ENCODE measurements at places on chromosomes 11 and 22.

DNA sequence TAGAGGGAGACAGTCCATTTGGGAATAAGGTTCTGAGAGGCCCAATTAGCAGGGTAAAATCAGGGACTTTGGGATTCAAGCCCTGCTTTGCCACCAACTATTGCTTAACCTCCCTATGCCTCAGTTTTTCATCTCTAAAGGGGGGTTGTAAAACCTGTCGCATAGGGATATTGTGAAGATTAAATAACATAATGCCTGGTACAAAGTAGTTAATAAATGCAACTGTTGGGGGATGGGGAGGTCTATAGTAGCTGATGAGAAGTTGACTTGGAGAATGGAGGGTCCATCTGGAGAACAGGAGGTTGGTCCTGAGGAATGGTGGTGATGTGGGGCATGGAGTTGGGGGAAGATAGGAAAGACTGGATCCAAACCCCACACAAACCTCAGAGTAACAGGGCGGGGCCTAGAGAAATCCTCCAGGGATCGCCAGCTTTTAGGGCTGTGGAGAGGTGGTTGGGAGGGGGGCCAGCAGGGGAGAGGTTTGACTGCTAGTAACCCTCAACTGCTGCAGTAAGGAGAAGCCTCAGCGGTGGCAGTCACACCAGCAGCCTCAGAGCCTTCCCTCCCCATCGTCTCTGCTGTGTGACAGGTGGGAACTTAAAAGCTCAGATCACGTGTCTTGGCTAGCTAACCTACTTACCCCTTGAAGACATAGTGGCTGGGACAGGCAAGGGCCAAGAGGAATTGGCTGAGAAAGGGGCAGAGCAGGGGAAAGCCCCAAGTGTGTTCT is 1.1 kb upstream of the ABCG4 start:
- DNase-seq: no peak

DNA sequence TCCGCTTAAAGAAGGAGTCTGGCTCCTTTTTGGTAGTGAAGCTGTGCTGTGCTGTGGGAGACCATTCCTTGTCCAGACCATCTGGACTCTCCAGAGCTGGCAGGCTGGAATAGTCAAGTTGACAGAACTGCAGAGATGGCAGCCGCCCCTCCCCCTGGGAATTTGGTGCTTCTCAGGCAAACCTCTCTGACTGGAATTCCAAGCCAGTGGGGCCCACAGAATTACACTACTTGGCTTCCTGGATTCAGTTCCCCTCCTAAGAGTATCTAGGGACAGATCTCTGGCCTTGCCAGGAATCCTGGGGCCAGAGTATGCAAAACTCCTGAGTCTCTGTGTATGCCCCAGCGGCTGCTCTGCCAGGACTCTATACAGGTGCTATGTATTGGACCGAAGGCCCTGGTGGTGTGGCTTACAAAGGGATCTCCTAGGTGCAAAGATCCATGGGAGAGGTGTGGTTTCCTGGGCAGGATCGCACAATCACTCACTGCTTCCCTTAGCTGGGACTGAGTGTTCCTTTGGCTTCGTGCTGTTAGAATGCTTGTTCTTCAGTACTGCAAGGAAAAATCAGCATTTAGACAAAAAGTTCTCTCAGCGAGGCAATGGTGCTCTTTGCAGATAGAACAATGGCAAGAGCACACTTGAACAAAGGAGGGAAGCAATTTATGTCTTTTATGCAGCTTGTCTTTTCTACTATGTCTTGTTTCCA is 86.8 kb downstream of the PRMT3 start:
- DNase-seq: peak; percentile 3

- no peak for DNase-seq
Measured at GRCh38 chr11:75476739-75477613, 44.0 kb upstream of the KLHL35 start.

- DNase-seq: no peak
Measured at GRCh38 chr11:72088076-72088808, 7.6 kb downstream of the LRRC51 start.

GRCh38 chr22:41481131-41481830 is 12.4 kb downstream of the ACO2 start:
- no peak for DNase-seq

DNA sequence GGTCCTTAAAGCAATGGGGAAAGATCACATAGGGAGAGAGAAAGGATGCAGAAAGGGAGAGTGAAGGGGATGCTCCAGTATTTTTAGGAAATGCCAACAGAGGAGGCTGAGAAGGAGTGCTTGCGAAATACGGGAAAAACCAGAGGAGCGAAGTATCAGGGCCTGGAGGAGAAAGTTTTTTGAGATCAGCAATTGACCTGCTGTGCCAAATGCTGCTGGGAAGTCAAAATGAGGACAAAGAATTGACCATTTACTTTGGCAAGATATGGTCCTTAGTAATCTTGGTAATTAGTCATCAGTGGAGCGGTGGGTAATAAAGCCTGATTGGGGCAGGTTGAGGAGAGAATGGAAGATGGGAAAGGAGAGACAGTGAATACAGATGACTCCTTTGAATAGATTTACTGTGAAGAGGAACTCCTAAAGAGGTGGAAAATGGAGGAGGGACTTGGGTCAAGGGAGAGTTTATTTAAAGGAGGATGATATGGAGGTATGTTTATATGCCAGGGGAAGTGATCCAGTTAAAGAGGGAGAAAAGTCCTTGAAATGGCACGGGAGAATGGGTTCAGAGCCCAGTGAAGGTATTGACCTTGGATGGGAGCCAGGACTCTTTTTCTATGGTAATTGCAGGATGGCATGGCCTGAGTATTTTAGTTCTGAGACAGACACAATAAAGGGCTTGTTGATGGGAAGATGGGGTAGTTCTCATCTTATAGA is 111.5 kb downstream of the PKNOX2 start:
- no peak for DNase-seq

DNA sequence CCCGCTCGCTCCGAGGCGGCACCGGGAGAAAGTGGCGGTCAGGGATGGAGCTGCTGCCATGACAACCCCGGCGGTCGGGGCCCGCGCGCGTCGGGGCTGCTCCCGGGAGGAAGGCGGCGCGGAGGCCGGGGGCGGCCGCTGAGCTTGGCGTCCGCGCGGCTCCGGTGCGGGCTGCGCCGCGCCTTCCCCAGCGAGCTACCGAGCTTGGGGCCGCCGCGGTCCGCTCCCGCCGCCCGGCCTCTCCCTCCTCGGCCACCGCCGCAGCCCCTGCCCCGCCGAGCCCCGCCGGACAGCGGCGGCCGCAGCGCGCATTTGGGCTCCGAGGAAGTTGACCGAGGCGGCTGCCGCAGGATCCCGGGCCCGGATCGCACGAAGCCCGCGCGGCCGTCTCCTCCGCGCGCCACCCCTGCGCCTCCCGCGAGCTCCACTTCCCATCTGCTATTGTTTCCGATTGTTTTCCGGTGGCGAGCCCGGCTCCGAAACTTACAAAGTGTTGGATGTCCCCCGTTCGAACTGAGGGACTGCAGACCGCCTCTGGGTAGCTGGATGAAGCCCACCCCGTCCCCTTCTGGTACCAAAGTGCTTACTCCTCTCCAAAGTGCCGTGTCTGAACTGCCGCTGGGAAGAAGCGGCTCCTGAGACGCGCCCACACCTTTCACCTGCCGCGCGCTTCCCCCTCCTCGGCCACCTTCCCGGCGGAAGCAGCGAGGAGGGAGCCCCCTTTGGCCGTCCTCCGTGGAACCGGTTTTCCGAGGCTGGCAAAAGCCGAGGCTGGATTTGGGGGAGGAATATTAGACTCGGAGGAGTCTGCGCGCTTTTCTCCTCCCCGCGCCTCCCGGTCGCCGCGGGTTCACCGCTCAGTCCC is 540.3 kb downstream of the NTM start:
- DNase-seq: no peak

- DNase-seq: no peak
Measured at GRCh38 chr11:62153087-62153395, 29.2 kb downstream of the INCENP start.

DNA sequence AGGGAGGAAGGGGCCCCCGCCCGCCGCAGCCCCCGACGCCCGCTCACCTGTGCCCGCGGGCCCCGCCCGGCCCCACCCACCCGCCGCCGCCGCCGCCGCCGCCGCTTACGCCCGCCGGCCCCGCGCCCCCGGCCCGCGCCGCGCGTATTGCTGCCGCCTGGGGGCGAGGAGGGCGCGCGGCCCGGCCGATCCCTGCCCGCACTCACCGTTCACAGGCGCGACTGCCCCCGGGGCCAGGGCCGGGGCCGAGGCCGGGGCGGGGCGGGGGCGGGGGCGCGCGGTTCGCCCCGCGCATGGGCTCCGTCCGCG is 212 bp downstream of the HRAS start:
- no peak for DNase-seq

GRCh38 chr22:31933816-31934482 is 10.4 kb upstream of the YWHAH start:
- no peak for DNase-seq

GRCh38 chr11:72091292-72091691 is 10.6 kb downstream of the LRRC51 start:
- DNase-seq: peak; percentile 41

DNA sequence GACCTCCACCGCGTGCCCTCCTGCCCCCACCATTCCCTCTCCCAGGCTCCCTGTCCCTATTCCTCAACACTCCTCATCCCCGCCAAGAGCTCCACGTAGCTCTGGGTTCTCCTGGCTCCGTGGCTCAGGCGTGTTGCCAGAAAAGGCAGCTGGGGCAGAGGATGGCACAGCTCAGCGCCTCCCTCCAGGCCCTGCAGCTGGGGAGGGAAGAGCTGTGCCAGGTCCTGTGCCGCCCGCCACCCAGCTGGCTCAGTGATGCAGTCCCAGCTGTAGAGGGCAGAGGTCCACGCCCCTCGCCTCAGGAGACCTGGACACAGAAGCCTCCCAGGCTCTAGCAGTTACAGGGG is 4.2 kb downstream of the ARHGAP1 start:
- DNase-seq: peak; percentile 77

DNA sequence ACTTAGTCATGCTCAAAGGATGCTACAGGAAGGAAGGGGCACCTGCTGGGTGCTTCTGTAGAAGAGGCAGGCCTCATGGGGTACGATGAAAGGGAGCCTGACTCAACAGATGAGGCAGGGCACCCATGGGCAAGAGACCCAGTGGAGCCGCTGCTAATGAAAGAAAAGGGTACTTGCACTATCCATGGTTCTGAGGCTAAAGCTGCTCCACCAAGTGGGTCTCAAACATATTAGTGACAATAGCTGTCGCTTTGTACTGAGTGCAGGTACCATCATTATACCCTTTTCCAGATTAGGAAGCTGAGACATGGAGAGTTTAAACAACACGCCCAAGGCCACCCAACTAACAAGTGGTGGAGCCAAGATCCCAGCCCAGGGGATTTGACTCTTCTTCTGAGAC is 127.5 kb upstream of the SERPIND1 start:
- no peak for DNase-seq

GRCh38 chr11:118531597-118532084 is 649 bp downstream of the TMEM25 start:
- no peak for DNase-seq

- no peak for DNase-seq
Measured at GRCh38 chr22:50734986-50735738, 2.8 kb upstream of the ACR start.

DNA sequence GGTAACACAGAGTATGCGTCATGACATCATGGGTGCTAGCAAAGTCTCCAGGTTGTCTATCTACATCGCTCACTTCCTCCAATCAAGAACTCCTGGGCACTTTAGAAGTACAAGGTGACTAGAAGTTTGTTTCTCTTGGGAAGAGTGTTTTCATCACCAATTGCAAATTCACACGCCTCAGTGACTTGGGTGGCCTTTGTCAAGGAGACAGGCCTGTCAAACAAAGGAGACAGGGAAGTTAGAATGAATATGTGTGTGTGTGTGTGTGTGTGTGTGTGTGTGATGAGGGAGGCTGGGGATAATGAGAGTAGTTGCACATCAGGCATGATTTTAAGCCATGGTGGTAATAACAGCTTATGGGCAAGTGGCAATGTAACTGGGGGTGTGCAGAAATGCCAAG is 953.2 kb downstream of the OPCML start:
- no peak for DNase-seq

GRCh38 chr22:19970031-19970478 is 28.4 kb upstream of the TXNRD2 start:
- no peak for DNase-seq
